Fibroblast of villous mesenchyme (primary cell): ENCODE measurements at places on chromosomes 3 and 15. TPM values are rescaled to one million over a fixed set of nuclear protein-coding genes. Genes with fewer than 3 reads are reported as not detected.

Gene GABRR3
- not detected in 2 replicates for total RNA-seq

Gene FBXW12
- not detected in 2 replicates for total RNA-seq

Gene CA12
- total RNA-seq = 8.1 and 15.1 TPM in 2 replicates

Gene ZNF385D
- total RNA-seq = 0.64 and 1.7 TPM in 2 replicates

Gene SLC6A1
- total RNA-seq = not detected in 2 replicates

Gene PIK3R4
- 28.0 and 41.5 TPM in 2 replicates for total RNA-seq

Gene CAPN3
- 0.64 and 2.6 TPM in 2 replicates for total RNA-seq

Gene GRAMD2A
- under 0.01 and 0.43 TPM in 2 replicates for total RNA-seq

Gene THSD4
- 60.2 and 76.4 TPM in 2 replicates for total RNA-seq

Gene CHSY1
- 41.5 and 48.3 TPM in 2 replicates for total RNA-seq
